ENCODE measurements at places on chromosomes 11 and 22.

GRCh38 chr11:19982774-19983495 is 177.3 kb downstream of the DBX1 start:
- no peak for DNase-seq

DNA sequence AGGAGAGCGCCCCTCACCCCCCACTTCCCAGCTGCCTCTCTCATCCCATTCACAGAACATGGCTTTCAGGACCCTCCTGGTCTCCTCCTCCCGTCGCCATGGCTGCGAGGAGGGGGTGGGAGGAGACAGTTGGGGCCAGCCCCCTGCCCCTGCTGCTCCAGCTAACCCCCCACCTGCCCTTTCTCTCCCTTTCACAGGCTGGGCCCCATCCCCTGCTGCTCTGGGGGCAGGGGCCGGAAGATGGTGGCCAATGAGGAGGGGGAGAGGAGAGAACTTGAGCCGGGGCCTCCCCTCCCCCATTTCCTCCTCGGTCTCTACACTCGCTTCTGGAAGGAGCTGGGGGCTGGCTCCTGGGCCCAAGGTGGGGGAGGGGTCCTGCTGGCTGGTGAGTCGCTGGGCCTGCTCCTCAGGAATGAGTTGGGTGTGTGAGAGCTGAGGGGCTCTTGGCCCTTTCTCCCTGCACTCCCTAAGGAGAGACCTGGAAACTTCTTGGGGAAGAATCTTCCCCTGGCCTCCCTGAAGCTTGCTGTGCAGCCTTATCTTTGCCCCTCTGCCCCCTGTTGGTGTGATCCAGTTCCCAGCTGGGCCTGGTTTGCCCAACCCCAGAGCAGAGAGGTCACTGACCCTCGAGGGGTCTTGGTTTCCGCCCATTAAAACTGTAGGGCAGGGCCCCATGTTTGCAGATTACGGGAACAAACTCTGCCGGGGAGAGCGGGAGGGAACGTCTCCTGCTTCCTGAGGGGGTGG is 10.2 kb downstream of the YPEL4 start:
- no peak for DNase-seq

GRCh38 chr22:40928657-40929056 is 22.5 kb upstream of the RBX1 start:
- no peak for DNase-seq

- DNase-seq, result peak; percentile 83
Observed at GRCh38 chr11:123430721-123431497, 840 bp downstream of the GRAMD1B start.

GRCh38 chr22:25451480-25452114 is 112.9 kb upstream of the GRK3 start:
- no peak for DNase-seq

GRCh38 chr11:94926271-94926625 is 47.1 kb downstream of the CWC15 start:
- DNase-seq, result no peak

GRCh38 chr11:8063324-8063723 is 17.7 kb upstream of the TUB start:
- DNase-seq, result no peak

DNA sequence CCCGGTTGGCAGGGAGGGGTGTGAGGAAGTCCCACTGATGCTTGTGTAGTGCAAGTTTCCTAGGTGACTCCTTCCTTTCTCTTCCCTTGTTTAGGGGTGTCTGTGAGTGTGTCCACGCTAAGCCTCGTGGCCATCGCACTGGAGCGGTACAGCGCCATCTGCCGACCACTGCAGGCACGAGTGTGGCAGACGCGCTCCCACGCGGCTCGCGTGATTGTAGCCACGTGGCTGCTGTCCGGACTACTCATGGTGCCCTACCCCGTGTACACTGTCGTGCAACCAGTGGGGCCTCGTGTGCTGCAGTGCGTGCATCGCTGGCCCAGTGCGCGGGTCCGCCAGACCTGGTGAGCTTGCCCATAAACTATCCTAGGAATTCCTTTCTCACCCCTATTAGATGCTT is 10.4 kb downstream of the CCKBR start:
- no peak for DNase-seq

GRCh38 chr11:2528301-2529050 is 83.7 kb downstream of the KCNQ1 start:
- no peak for DNase-seq

GRCh38 chr11:40139066-40139465 is 1320.4 kb downstream of the LRRC4C start:
- DNase-seq, result no peak

GRCh38 chr22:27809226-27809603 is 7.7 kb upstream of the MN1 start:
- DNase-seq, result no peak

DNA sequence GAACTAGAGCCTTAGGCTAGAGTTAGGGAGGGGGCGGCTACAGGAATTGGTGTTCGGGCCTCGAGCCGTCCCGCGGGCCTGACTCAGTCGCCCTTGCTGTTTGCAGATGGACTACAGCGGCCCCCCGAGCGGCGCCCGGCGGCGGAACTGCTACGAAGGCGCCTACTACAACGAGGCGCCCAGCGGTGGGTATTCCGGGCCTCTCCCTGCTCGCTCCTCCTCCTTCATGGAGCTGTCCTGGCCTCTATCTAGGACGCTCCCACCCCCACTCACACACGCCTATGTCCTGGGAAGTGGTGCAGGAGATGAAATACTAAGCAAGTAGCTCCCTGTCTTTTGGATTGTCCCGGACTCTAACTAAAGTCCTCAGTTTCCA is 1.4 kb downstream of the MYOD1 start:
- no peak for DNase-seq

GRCh38 chr22:37044634-37045625 is 6.6 kb upstream of the KCTD17 start:
- DNase-seq, result no peak

DNA sequence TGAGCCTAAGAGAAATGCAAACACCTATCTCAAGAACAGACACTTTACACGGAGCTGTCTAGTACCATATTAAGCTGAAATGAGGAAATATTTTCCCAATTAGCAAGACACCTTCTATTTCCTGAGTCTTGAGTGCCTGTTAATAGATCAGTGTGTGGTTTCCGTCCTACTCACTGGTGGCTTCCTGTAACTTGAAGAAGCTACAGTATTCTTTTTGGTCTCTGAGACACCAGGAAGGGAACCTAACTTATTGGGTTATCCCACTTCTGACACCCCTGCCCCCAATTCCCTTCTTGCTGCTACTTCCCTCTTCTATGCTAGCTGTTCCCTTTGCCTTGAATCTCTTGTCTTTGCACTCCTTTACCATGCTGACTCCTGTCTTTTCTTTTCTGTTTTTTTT is 92.7 kb downstream of the FDX1 start:
- DNase-seq, result no peak

Measured in activated CD4-positive, alpha-beta T cell treated with anti-CD3 and anti-CD28 coated beads, Interleukin-10, Interleukin-2, amounts not matched to agents 100 ng/mL and 50 ng/mL, durations not matched to agents 16 hours and 8 hours (primary cell).